ENCODE measurements at places on chromosomes 11 and 22. TPM values are rescaled to one million over a fixed set of nuclear protein-coding genes. Genes with fewer than 3 reads are reported as not detected.

GRCh38 chr11:64877390-64878222 is 815 bp downstream of the EHD1 start:
- H3K27me3 ChIP-seq = no peaks in the 10 kb centered on the region
- peak overlapping the region; percentile 61 for H3K27ac ChIP-seq
- DNase-seq = peak; percentile 47
- H3K36me3 ChIP-seq = peaks cover 26% of the 10 kb centered on the region
- H3K4me1 ChIP-seq = peaks cover 78% of the 10 kb centered on the region

- DNase-seq = no peak
- no peaks in the 10 kb centered on the region for H3K36me3 ChIP-seq
- H3K27me3 ChIP-seq = peaks cover 31% of the 10 kb centered on the region
- H3K27ac ChIP-seq = no peak overlapping the region
- no peaks in the 10 kb centered on the region for H3K4me1 ChIP-seq
These were observed 18.1 kb upstream of the BDNF start for GRCh38 chr11:27718346-27718862.

GRCh38 chr22:49305966-49306631 is 521.6 kb downstream of the BRD1 start:
- peaks cover 3% of the 10 kb centered on the region for H3K4me1 ChIP-seq
- DNase-seq = no peak
- no peaks in the 10 kb centered on the region for H3K27me3 ChIP-seq
- no peaks in the 10 kb centered on the region for H3K36me3 ChIP-seq

- peaks cover 17% of the 10 kb centered on the region for H3K4me1 ChIP-seq
- no peaks in the 10 kb centered on the region for H3K27me3 ChIP-seq
- peak overlapping the region; percentile 81 for H3K27ac ChIP-seq
These were observed 565 bp downstream of the NUCB2 start for GRCh38 chr11:17277024-17277584.

SLC25A18 gene
- total RNA-seq = not detected

GRCh38 chr11:12508151-12508751 is 130.9 kb downstream of the PARVA start:
- no peak overlapping the region for H3K27ac ChIP-seq
- H3K4me1 ChIP-seq = no peaks in the 10 kb centered on the region
- no peaks in the 10 kb centered on the region for H3K27me3 ChIP-seq
